COR-L47 (cell line): ENCODE measurements at places on chromosomes 7 and 10.
A peak's percentile ranks its signal among the peaks of the same experiment; 100 is the strongest.

GRCh38 chr10:132294561-132295318 is 13.0 kb downstream of the STK32C start:
- DNase-seq: no peak

GRCh38 chr10:95168694-95169093 is 25.3 kb upstream of the ACSM6 start:
- DNase-seq: no peak

DNA sequence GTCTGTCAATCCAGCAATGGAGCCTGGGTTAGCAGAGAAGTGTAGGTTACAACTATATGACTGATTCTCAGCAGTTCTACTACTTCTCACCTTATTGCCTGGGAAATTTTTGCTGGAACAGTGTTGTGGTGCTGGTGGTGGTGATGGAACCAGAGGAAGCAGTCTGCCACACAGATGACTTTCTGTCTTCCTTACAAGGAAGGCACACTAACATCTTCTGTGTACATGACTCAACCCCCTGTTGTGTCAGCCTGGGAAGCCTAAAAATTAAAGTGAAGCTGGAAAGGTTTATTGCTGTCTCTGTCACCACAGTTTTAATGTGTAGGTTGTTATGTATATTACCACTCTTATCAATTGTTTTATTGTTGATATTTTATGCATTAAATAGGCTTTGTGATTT is 40.3 kb downstream of the ANKRD7 start:
- no peak for DNase-seq

GRCh38 chr7:12801107-12801506 is 113.7 kb downstream of the ARL4A start:
- no peak for DNase-seq

GRCh38 chr10:50990568-50991455 is 83.5 kb upstream of the PRKG1 start:
- DNase-seq: no peak

- DNase-seq: no peak
Observed at GRCh38 chr7:152527610-152528032, 91.8 kb upstream of the KMT2C start.

DNA sequence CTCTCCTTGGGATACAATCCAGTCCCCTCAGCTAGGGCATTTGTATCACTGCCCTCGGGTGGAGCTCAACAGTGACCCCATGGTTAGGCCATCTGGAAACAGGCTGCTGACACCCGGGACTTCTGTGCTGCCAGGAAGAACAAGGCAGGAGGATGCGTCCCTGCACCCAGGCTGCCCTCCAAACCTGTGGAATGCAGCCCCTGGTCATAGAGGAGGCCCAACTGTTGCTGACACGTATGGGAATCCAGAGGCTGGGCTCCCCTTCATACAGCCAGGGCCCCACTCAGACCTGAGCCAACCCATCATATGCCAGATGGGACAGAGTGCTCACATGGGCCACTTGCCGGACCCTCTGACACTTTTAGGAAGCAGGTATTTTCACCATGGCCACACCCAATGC is 45.5 kb upstream of the SRGN start:
- DNase-seq: no peak

GRCh38 chr10:62076891-62077290 is 175.4 kb downstream of the ARID5B start:
- DNase-seq: no peak

DNA sequence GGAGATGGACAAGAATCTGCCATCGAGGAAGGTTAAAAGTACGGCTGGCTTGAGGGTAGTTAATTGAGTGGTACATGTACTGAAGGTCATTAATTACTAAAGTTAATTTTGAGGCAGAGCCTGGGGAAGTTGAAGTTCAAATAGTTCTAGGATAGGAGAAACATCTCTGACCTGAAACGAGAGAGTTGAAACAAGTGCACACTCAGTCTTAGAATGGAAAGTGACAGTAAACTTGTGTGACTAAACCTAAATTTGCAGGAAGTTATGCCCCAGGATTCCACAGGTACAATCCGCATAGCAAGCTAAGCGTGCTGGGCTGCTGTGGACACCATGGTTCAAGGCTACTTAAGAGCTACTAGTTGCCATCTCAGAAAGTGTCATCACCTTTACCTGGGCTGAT is 209.9 kb downstream of the CHCHD3 start:
- no peak for DNase-seq

GRCh38 chr10:121449482-121449924 is 148.7 kb downstream of the FGFR2 start:
- DNase-seq: no peak

GRCh38 chr7:81484261-81484660 is 285.6 kb downstream of the HGF start:
- no peak for DNase-seq

DNA sequence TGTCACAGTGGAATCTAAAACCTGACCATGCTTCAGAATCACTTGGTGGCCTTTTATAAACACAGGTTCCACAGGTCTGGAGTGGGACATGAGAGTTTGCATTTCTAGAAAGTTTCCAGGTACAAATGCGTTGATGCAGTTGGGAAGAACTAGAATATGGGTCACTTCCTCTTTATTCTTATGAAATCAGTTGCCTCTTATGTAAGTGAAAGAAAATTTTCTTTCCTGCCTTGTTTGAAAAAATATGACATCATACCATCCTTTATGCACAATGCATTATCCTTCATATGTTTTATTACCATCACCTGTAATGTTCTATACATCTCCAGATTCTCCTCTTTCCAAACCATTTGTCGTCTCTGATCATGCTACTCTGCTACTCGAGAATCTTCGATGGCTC is 44.0 kb downstream of the PLXNA4 start:
- no peak for DNase-seq

GRCh38 chr7:65307651-65308299 is 65.9 kb upstream of the ZNF92 start:
- peak; percentile 50 for DNase-seq

DNA sequence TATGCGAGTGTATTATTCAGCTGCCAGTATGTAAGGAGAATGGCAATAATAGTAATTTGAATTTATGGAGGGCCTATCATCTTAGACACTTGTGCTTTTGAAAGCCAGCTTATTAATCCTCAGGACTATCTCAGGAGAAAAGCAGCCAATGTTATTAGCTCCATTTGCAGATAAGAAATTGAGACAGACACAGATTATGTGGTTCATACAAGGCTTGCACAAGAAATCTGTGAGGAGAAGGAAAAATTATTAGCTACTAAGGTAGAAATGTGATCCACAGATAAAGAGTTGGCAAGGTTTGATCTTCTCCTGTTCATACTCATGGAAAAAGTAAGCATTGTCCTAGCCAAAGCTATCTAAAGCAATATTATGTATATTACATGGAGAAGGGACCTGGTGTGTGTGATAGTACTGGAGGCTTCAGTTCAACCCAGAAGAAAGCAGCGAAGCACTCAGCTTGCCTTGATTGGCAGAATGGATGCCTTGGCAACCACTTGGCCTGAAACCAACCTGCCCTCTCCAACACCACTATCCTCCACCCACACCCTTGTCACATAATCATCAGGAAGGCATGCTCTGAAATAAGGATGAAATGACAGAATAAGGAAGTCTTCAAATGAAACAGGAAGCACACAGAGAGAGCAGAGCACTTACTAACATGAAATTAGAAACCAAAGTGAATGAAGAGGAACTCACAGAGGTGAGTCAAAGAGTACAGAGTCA is 18.0 kb downstream of the MACC1 start:
- peak; percentile 72 for DNase-seq

- no peak for DNase-seq
Observed at GRCh38 chr10:100679327-100679726, 66.1 kb upstream of the PAX2 start.

DNA sequence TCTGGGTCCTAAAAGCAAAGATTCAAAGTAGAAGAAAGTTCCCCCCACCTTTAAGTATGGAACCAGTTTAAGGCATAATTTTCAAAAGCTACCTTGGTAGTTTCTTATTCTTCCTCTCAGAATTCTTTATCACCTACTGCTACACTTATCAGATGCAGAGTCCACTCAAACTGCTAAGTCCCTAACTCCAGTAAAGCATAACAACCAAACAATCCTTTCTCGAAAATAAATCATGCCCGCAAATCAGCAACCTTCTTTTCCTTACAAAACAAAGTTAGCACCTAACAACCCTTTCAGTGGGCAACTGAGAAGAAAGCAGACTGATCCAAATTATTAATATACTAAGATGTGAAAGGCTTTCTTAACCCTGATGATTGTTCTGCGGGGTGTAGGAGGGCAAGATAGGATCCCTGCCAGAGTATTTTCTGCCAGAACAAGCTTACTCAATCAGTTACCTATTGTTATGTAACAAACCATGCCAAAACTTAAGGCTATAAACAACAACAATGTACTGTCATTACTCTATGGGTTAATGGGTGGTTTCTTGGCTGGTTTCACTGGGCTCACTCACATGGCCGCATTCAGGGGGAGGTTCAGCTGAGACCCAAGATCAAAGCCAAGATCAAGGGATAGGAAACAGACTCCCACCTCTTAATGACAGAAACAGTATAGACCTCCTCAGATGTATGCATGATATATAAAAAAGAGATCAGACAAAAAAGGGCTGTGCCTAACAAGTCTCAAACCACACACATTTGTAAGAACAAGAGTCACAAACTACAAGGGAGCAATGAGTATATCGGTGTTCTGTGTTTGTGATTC is 42.0 kb downstream of the CCDC6 start:
- DNase-seq: no peak

- no peak for DNase-seq
Observed at GRCh38 chr10:48707472-48707871, 22.8 kb downstream of the WDFY4 start.

GRCh38 chr7:18290223-18290622 is 205.3 kb upstream of the HDAC9 start:
- DNase-seq: no peak

GRCh38 chr7:46169384-46169755 is 248.3 kb upstream of the IGFBP3 start:
- no peak for DNase-seq

DNA sequence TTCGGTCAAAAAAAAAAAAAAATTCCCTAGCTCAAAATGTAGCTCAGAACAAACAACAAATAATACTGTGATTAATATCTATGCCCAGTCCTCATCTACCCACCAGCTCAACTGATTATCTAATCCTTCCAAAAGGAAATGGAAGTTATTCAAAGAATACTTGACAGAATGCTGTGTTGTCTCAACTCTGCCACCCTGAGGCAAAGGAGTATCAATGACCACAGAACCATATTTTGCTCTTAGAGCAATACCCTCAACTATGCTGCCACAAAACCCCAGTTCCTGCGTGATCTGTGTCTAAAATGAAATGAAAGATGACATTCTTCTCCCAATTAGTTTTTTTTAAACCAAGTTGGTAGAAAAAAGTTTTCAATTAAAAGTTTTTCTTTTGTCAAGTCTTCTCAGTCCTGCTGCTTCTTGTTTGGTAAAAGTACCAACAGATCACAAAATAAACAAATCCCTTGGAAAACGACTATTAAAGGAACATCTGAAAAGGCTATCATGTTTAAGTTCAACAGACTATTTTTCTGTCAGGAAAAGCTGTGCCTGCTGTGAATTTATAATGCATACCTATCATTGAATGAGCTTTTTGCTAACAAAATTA is 21.6 kb downstream of the RBM28 start:
- DNase-seq: peak; percentile 40

DNA sequence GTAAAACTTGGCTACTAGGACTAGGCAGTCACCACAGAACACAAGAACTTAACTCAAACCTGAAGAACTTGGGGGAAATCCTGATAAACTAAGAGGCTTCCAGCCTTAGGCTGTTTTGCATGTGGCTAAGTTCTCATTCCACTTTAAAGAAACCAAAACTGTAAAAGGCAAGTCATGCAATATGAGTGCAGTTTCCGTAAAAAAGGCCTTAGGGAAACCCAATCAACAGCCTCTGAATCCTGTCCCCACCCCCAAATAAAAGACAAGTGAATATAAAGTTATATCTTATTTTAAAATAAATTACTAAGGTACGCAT is 95.1 kb downstream of the USP6NL start:
- DNase-seq: no peak

DNA sequence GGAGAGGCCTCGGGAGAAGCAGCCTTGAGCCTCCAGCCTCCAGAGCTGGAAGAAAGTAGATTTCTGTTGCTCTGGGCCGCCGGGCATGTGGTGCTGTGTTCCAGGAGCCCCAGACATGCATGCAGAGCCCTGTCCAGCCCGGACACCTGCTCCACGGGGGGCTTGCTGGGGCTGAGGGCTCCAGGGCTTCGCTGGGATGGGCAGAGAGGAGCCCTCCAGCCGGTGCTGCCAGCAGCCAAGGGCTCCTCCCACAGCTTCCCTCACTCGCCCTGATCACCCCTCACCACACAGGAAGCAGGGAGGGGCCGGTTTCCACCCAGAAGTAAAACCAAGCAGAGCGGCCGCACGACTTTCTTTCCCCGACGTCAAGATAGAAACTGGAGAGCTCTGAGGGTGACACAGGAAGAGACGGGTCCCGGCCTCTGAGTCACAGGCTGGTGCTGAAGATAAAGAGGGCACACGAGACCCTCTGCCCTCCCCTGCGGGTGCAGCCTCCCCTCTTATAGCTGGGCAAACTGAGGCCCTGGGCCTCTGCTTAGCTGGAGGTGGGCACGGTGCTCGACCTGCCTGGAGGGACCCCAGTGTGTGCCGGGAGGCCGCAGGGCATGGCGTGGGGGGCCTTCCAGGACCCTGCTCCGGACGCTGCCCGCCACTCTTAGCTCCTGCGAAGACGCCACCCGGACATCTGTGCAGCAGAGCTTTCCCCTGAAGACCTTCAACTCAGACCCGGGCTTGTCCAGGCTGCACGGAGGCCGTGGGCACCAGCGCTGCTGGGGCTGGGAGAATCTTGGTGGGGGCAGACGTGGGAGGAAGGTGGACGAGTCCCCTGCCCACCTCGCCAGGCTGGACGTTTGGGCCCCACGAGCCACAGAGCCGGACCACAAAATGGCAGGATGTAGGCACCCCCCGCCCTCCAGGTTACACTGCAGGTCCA is 31.1 kb downstream of the ADAP1 start:
- peak; percentile 33 for DNase-seq

DNA sequence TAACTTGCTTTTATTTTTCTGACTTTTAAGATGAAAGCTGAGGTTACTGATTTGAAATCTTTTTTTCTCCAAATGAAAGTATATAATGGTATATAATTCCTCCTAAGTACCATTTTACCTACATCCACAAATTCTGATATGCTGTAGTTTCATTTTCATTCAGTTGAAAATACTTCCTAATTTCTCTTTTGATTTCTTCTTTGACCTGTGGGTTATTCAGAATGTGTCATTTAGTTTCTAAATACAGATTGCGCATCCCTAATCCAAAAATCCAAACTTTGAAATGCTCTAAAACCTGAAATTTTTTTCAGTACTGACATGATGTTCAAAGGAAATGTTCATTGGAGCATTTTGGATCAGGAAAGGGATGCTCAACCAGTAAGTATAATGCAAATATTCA is 168.7 kb downstream of the CELF2 start:
- no peak for DNase-seq

DNA sequence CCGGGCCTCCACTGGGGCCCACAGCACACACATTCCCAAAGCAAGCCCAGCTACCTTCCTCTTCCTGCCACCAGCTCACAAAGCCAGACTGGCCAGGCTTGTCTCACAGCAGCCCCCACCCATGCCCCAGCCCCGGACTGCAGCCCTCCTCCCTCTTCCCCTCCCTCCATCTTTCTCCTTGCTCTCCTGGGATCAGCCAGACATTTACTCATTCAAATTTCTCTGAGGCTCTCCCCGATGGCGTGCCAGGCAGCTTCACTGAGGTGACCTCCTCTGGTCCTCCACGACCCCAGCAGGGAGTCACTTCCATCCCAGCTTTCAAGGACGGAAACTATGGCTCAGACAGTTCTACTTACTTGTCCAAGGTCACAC is 187.5 kb downstream of the GRID1 start:
- DNase-seq: no peak

- DNase-seq: no peak
Observed at GRCh38 chr10:88892222-88892967, 12.3 kb downstream of the STAMBPL1 start.
